ENCODE measurements at places on chromosomes 11 and 22.

DNA sequence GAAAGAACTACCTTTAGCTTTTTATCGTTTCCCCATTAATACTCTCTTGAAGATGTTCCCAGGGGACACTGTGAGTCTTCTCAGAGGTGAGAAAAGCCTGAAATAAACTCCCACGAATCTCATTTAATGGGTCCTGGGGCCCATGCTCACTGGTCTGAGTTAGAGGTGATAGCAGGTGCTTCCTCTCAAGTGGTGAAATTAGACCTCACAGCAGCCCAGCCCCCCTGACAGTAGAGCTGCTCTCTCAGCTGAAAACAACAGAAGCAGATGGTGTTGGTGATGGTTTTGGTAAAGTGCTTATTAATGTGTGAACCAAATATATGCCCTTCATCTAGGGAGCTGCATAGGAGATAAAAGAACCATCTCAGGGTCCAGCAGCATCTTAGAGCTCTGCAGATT lies 76.8 kb upstream of the VPREB1 start:
- no peak for DNase-seq

DNA sequence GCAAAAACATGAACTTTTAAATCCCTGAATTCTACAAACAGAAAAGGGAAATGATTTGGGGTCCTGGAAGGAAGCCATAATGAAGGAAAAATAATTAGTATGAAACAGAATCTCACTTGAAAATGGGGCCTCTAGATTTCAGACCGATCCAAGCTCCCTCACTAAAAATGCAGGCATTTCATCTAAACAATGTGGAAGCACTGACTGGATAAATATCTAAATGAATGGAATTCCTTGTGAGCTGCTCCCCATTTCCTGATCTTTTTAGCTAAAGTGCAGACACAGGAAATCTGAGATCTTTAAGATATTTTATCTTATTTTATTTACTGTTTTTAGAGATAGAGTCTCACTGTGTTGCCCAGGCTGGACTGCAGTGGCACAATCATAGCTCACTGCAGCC lies 1255.8 kb downstream of the LRRC4C start:
- DNase-seq = no peak

- peak; percentile 74 for DNase-seq
These were observed 39.1 kb upstream of the CREB3L1 start for GRCh38 chr11:46238078-46238966.

DNA sequence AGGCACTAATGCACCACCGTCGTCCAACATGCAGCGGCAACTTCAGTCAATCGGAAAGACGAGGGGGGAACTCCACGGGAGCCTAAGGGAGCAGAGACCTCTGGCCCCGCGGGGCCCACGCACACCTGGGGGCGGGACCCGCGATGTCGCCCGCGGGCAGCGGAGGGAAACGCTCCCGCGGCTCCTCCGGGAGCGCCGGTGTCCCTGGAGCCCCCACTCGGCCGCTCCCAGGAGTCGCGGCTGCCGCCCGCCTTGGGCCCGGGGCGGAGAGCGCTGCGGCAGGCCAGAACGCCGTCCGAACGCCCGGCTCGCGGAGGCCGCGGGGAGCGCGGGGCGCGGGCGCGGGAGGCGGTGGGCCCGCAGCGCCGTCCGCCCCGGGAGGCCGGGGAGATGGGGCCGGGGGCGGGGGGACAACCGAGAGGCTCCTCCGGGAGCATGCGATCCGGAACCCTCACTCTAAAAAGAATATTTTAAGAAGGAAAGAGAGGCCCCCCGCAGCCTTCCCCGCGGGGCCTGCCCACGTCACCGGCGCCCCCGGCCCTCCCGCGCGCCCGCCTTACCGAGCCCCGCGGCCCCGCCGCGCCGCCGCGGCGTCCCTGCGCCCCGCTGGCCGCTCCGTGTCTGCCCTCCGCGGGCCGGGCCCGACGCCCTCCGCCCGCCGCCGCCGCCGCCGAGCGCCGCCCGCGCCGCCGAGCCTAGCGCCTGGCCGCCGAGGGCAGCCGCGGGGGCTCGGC lies 86.6 kb upstream of the ARHGAP32 start:
- peak; percentile 40 for DNase-seq

- DNase-seq = no peak
These were observed 23.3 kb downstream of the SCUBE1 start for GRCh38 chr22:43319661-43320486.

DNA sequence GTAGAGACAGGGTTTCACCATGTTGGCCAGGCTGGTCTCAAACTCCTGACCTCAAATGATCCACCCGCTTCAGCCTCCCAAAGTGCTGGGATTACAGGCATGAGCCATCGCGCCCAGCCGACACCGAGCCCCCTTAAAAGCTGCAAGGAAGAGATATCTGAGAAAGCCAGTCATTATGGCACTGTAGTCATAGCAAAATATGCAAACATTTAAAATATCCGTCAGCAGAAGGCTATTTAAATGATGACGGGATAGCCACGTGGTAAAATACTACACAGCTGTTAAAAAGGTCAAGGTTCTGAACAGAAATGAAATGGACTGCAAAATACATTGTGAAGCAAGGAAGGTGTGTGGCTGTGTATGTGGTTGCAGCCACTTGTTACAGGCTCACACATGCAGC lies 6.4 kb upstream of the CCDC88B start:
- DNase-seq = no peak

DNA sequence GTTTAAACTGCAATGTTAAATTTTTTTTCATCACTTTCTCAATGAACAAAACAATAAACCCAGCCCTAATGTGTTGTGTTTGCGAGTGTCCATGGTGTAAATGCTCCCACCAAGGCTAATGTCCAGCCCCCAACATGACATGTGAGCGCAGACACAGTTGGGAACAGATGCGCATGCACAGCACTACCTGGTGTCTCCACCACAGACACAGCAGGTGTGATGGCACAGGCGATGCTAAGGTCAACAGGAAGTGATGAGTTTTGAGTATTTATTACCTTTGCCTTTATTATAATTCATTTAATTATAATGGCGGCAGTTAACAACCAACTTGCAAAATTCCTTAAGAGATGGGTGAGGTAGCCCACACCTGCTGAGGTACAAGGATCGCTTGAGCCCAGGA lies 42.9 kb downstream of the MICAL3 start:
- DNase-seq = no peak

DNA sequence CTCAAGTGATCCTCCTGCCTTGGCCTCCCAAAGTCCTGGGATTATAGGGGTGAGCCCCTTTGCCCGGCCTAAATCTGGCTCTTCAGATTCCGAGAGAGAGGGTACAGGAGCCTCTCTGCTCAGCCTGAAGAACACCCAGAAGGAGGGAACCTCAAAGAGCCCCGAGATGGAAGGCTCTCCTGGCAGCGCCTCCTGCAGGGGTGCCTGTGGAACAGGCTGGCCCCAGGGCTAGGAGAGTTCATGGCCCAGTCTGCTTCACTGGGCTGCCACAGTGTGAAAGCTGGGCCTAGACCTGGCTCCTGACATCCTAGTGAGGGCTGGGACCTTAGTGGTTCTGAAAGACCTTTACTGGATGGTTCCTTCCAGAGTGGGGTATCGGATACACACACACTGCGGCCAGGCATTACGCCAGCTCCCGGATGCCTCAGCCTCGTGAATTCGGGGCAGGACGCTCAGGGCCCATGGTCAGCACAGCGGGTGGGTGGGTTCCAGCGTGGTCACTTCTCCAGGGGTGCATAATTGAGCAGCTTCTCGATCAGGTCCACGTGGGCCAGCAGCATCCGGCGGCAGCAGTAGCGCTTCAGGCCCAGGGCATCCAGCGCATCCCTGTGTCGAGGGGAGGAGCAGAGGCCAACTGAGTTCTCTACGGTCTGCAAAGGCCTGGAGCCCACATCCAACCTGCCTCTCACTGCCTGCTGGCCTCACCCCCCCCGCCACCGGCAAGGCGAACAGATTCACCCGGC lies 2.3 kb downstream of the POLR2L start:
- DNase-seq = no peak

GRCh38 chr22:25153961-25154666 lies 45.5 kb upstream of the CRYBB3 start:
- DNase-seq = no peak

- no peak for DNase-seq
These were observed 1.3 kb upstream of the MRGPRD start for GRCh38 chr11:68982134-68982533.

GRCh38 chr11:86108191-86108590 lies 39.3 kb upstream of the PICALM start:
- no peak for DNase-seq

DNA sequence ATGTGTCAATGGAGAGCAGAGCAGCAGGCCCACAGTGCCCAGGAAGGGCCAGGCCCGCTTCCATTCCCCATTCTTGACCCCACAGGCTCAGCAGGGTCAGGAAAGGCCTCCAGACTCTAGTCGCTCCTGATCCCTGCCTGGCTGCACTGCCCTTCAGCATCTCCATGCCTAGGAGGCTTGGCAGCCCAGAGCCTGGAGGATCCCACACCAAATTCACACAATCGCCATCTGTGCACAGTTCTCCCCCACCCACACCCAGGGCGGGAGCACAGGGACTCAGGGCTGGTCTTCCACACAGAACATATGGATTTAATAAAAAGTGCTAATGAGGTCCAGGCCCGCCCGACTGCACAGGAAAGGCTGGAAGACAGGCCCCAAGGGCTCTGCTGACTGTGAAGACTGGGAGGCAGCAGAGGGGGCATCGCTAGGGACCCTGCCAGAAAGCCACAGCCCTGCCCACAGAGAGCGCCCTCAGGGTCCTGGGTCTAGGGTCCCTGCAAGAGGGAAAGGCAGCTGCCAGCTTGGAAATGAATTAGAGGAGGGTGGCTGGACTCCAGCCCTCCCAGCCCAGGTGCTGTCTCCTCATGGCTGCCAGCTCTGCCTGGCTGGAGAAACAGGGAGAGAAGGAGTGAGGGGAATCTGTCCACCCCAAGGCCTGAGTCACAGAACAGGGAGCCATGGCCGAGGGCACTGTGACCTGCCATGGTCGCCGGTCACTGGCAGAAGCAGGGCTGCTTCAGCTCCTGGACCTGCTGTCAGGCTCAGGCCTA lies 39.7 kb downstream of the DKK3 start:
- no peak for DNase-seq

DNA sequence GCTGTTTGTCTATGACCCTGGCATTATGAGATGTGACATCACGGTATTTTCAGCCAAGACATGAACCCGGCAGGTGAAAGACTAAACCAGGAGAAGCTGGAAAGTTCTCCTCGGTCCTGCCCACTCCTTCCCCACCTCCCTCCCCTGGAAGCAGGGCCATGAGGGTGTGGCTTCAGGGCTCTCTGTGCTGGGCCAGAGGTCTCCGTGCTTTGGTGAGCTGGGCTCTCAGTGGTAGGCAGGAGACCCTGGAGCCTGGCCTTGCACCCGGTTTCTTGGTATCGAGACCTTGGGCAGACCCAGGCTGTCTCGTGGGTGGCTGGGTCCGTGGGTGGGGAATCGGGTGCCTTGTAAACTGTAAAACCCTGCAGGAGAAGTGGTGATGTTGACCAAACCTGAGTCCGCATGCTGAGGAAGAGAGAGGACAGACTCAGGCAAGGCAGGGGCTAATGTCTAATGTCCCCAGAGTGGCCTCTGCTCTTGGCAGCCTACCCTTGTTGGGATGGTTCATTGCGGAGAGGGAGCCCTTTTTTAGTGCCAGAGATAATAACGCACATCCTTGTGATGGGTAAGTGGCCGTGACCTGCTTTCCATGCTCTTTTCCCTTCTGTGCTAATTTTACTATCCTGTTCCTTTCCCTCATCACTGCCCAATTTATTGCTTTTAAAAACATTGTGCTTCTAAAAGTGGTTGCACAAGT lies 48.6 kb upstream of the PARVG start:
- DNase-seq = no peak

DNA sequence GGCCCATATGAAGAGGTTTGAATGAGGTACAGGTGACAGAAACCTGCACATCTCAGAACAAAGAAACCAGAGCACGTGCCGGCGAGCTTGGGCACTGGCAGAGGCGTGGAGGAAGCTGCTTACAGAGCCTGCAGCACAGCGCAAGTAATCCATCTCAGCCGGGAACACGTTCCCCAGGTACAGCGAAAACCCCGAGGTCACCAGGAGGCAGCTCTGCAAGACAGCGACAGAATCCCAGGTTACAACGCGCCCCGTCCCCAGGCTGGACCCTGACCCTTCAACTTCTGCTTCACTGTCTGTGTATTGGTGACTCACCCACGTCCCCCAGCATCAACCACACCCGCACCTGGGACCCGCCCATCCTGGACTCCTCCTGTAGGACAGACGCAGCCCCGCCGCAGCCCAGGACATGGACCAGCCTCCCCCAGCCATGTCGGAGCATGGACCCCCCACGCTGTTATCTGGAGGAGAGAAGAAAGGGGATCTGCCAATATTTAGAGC lies 2.2 kb downstream of the MLC1 start:
- no peak for DNase-seq

- peak; percentile 76 for DNase-seq
These were observed 69.4 kb upstream of the FGF3 start for GRCh38 chr11:69888483-69889181.

GRCh38 chr11:125224391-125225021 lies 60.0 kb downstream of the PKNOX2 start:
- DNase-seq = no peak

- DNase-seq = no peak
These were observed 541 bp downstream of the MICAL2 start for GRCh38 chr11:12110714-12111548.

GRCh38 chr11:13983081-13983751 lies 20.7 kb downstream of the SPON1 start:
- DNase-seq = no peak

DNA sequence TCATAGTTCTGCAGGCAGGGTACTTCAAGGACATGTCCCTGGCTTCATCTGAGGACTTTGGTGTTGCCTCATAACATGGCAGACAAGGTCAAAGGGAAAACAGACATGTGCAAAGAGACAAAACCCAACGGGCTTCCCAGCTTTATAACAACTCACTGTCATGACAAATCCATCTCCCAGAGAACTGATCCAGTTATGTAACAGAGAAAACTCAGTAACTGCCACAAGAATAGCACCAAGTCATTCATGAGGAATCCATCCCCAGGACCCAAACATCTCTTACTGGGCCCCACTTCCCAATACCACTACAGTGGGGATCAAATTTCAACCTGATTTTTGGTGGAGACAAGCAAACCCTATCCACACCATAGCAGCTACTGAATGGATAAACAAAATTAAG lies 13.0 kb downstream of the OR52N4 start:
- no peak for DNase-seq

DNA sequence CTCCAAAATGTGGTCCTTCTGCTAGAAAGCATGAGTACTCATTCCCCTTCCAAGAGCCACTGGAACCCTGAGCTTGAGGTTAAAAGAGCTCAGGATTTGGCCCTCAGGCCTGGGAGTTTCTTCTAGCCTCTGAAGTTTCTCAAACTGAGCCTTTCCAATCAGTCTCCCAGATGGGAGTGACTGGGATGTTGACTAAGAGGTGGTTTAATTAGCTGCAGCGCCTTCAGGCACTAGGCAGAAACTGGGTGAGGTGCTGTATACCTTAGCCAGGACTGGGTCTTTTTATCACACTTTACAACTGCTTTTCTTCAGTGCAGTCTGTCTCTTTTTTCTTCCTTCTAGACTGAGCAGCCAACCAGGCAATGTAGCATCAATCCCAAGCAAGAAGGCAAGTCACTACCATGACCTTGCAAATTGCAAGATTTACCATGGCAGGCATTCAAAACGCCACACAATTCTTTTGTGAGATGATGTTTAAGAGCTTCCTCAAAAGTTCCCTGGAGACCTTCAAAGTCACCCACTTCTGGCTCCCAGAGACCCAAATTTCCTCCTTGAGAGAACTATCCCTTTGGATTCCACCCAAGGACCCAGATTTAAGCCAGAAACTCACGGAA lies 93.0 kb downstream of the SLC1A2 start:
- no peak for DNase-seq

GRCh38 chr22:41570221-41570620 lies 9.4 kb downstream of the CSDC2 start:
- DNase-seq = no peak

- DNase-seq = no peak
These were observed 158.8 kb downstream of the TTC17 start for GRCh38 chr11:43517518-43517917.

Measured in activated T-cell treated with anti-CD3 and anti-CD28 coated beads, Interleukin-2, amount 50 U/mL, for 48 hours (primary cell).